ENCODE measurements at places on chromosomes 6 and 20.

DNA sequence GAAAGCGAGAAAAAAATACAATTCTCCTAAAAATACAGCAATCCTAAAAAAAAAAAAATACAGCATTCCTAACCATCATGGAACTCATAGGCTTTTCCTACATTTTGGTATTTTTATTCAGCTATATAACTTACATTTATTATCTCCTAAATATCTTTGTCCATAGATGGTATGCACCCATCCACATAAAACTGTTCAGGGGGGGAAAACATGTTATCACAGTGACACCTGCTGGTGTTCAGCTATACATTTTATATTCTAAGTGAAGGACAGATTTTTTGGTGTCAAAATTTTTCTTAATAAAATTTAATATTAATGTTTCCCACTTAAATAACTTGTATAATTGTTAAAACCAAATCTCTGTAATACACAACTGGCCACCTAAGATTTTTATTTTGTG lies 58.0 kb downstream of the BLOC1S5 start:
- DNase-seq, result no peak

DNA sequence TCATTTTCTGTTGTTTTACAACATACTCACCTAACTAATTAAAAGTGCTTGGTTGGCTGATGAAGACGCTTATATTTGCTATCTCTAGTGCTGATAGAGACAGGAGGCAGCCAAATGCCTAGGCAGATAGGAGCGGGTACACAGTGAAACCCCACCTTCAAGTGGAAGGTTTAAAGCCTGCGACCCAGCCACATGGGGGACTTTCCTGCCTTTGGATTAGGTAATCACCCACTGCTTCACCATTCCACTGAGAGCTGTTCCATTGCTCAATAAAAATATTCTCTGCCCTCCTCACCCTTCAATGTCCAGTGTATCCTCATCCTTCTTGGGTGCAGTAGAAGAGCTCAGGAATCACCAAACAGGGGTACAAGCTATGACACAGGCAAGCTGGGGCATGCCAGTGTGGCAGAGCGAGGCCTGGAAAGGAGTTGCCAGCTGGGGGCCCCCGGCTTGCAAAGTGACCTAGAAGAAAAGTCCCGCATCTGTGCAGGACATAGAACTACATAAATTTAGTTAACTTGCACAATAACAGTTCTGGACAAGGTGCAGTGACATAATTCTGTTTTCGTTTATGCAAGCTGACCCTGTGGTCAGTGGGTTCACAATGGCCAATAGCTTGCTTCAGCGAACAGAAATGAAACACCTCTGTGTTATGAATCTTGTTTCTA lies 112.0 kb upstream of the MLIP start:
- no peak for DNase-seq

DNA sequence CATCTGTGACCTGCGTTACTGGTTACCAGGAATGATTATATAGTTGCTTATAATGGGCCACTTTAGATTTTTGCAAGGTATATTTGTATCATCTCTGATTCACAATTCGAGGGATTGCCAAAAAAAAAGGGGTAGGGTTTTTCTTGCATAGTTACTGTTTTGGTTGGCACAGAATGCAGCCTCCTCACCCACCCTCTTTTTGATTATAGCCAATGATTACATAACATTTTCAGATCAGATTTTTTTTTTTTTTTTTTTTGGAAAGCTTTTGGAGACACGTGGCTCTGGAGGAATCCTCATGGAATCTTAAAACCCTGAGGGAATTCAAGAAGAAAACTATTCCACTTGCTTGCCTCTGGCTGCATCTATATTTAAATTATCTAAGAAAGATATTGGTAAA lies 53.7 kb downstream of the UST start:
- DNase-seq, result no peak

DNA sequence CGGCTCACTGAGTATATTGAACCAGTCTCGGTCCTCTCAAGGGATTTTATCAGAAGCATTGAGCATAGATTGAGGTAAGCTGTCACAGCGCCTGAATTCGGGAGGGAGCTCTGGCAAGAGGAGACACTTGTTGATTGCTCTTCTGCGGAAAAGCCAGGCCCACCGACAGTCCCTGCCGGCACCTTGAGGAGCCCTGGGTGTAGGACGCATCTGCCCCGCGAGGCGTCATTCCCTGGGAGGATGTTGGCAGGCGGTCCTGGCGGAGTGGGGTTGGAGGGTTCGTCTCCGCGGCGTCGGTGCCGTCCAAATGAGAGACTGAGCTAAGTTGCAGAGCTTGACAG lies 843 bp downstream of the FBXO9 start:
- peak; percentile 44 for DNase-seq

- DNase-seq, result peak; percentile 82
These were observed 39.8 kb downstream of the SRSF3 start for GRCh38 chr6:36633915-36634314.

- no peak for DNase-seq
These were observed 31.8 kb upstream of the NT5E start for GRCh38 chr6:85418059-85418458.

DNA sequence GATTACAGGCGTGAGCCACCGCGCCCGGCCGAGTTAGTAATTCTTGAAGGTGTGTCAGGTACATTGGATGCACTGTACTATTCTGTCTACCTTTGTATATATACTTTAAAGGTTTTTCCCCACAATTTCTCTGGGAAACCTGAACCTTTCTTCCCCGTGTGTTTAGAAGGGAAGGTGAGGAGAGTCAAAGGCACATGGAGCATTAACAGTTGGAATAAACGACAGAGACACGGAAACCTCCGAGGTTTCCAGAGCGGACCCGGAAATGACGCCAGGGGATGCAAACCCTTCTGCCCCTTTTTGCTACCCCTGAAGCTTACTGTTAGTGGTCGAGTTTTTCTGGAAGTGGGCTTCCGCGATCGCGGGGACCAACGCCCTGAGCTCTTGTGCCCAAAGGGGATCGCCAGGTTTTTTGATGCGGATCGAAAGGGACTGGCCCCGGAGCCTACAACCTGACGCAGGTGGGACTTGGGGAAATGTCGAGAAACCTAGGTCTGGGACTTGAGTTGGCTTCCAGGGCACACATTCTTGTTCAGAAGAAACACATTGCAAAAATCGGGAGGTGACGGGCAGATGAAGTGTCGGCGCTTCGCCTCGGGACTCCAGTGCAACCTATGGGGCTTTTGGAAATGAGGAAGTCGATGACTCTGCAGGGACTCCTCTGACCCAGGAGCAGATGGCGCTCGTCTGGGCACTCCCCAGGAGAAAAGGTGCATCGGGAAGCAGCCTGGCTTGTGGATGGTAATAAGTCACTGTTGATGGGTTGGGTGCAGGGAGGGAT lies 218.2 kb downstream of the OR2B2 start:
- no peak for DNase-seq

DNA sequence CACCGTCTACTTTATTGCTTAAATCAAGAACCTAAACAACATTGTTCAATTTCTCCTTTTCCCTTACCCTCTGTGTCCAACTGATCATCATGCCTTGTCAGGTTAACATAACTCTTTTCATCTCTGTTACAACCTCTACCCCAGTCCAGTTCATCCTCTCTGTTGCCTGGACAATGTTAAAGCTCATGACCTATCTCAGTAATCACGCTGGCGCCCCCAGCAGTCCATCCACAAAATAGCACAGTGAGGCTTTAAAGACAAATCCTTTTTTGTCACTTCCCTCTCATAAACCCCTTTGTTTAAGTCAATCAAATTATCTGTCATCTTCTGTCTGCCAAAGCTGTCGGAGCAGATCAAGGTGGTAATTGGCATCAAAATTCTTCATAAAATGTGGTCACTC lies 140.1 kb downstream of the QKI start:
- DNase-seq, result peak; percentile 44

GRCh38 chr6:16184129-16184528 lies 54.3 kb upstream of the GMPR start:
- DNase-seq, result no peak

- no peak for DNase-seq
These were observed 14.9 kb upstream of the HLA-DRA start for GRCh38 chr6:32424589-32425300.

DNA sequence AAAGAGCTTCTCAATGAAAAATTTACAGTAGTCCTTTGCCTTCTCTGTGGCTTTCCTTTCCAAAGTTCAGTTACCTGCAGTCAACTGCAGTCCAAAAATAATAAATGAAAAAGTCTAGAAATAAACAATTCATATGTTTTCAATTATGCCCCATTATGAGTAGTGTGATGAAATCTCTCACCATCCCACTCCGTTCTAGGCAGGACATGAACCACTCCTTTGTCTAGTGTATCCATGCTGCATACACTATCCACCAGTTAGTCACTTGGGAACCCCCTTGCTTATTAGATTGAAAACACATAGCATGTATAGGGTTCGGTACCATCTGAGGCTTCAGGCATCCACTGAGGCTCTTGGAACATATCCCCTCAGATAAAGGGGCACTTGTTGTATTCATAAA lies 80.6 kb upstream of the EYA4 start:
- DNase-seq, result no peak

DNA sequence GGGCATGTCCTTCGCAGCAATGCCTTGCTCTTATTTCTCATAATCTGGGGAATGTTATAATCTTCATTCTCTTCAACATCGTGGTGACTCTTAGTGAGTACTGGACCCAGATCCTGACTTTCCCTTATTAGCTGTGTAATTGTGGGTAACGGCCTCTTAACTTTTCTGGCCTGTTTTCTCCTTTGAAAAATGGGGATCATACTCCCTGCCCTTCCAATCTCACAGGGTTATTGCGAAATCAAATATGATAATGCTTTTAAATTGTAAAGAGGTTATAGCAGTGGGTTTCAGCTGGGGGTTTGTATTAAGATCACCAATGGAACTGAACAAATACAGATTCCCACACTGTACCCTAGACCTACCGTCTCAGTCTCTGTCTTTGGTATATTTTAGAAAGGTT lies 77.1 kb downstream of the CTNNBL1 start:
- DNase-seq, result no peak

GRCh38 chr6:17884498-17885478 lies 102.6 kb downstream of the KIF13A start:
- DNase-seq, result no peak

- DNase-seq, result no peak
These were observed 456.3 kb downstream of the MAFB start for GRCh38 chr20:40232756-40233155.

- no peak for DNase-seq
These were observed 13.8 kb upstream of the PTPRA start for GRCh38 chr20:2859330-2860121.

GRCh38 chr20:37970856-37971245 lies 62.4 kb downstream of the TTI1 start:
- DNase-seq, result no peak

- no peak for DNase-seq
These were observed 77.3 kb downstream of the RFX6 start for GRCh38 chr6:116954335-116954734.

- DNase-seq, result no peak
These were observed 10.3 kb downstream of the MTO1 start for GRCh38 chr6:73471686-73472290.

- DNase-seq, result no peak
These were observed 208.7 kb downstream of the PRL start for GRCh38 chr6:22087960-22088706.

DNA sequence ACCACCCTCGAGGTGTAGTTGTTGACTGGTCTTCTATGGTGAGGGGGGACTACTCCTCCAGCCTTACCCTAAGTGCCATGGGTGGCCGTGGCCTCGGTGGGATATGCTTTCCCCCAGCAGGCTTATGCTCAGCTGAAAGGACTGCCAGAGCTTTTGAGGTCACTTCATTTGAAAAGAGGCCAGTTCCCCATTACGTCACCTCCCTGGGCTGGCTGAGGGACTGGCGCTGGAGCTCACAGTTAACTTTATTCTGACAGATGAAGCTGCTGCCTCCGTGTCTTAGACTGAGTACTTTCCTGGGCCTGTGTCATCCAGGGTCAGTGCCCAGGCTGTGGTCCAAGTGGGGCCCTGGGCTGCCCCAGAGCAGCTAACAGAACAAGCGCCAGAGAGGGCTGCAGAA lies 42.8 kb upstream of the PCMTD2 start:
- DNase-seq, result no peak
